CD8-positive, alpha-beta memory T cell (primary cell): ENCODE measurements at places on chromosomes 2 and 18. TPM values are rescaled to one million over a fixed set of nuclear protein-coding genes. Genes with fewer than 3 reads are reported as not detected.

DNA sequence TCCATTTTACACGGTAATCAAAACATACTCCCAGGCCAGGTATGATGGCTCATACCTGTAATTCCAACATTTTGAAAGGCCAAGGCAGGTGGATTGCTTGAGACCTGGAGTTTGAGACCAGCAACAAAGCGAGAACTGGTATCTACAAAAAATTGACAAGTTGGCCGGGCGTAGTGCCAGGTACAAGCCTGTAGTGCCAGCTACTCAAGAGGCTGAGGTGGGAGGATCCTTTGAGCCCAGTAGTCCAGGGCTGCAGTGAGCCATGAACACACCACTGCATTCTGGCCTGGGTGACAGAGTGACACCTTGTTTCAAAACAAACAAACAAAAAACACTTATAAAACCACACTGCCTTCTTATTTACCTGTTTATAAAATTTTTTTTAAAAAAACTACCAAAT, 80.8 kb downstream of the GAREM1 start:
- no peak overlapping the region for H3K4me3 ChIP-seq
- no peaks in the 10 kb centered on the region for H3K27me3 ChIP-seq
- H3K36me3 ChIP-seq = no peaks in the 10 kb centered on the region
- H3K27ac ChIP-seq = no peak overlapping the region

- no peaks in the 10 kb centered on the region for H3K36me3 ChIP-seq
- H3K27ac ChIP-seq = no peak overlapping the region
- H3K4me3 ChIP-seq = no peak overlapping the region
- no peaks in the 10 kb centered on the region for H3K27me3 ChIP-seq
- H3K4me1 ChIP-seq = peaks cover 21% of the 10 kb centered on the region
These were observed 154.8 kb upstream of the ID2 start for GRCh38 chr2:8527031-8527430.

TGIF1 gene
- total RNA-seq = 38.3 TPM

CSRNP3 gene
- total RNA-seq = not detected

RPL31 gene
- total RNA-seq = 1,381 TPM

DNA sequence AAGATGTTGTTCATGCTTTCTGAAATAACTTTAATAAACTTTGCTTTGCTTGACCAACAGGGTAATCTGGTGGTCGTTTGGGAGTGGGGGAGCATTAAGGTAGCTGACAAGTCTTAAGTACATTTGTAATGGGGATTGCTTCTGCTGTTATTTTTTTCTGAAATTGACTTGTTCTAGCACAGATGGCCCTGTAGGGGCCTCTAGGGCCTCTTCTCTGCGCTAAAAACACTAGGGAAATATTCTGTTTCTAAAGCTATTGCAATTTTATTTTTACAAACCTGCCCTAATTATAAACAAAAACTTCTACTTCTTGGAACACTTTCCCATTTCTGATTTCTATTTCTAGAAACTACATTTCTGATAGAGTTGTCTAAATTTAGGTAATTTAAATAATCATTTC, 191.3 kb upstream of the KCNJ3 start:
- no peak overlapping the region for H3K27ac ChIP-seq
- H3K4me3 ChIP-seq = no peak overlapping the region
- no peaks in the 10 kb centered on the region for H3K4me1 ChIP-seq
- H3K27me3 ChIP-seq = no peaks in the 10 kb centered on the region
- H3K36me3 ChIP-seq = no peaks in the 10 kb centered on the region
- no peak for DNase-seq

SERPINB4 gene
- total RNA-seq = not detected

- no peaks in the 10 kb centered on the region for H3K27me3 ChIP-seq
- peaks cover 3% of the 10 kb centered on the region for H3K36me3 ChIP-seq
- H3K4me3 ChIP-seq = no peak overlapping the region
- DNase-seq = no peak
- no peak overlapping the region for H3K27ac ChIP-seq
These were observed 29.8 kb downstream of the NFATC1 start for GRCh38 chr18:79425569-79425886.

TUBA4B gene
- total RNA-seq = not detected

DNA sequence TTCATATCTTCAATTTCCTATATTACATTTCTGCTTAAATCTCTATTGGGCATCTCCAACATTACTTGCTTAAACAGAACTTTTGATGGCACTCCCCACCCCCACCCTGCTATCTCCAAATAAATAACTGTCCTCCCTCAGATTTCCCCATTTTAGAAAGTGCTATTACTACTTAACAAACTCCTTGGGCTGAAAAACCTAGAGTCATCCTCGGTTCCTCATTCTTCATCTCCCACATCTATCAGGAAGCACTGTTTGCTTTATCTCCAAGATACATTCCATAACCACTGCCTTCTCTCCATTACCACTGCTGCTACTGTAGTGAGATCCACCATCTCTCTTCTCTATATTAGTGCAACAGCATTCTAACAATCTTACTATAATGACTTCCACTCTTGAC, 150.4 kb upstream of the CYRIA start:
- H3K36me3 ChIP-seq = no peaks in the 10 kb centered on the region
- no peaks in the 10 kb centered on the region for H3K4me1 ChIP-seq
- H3K27me3 ChIP-seq = no peaks in the 10 kb centered on the region

DNA sequence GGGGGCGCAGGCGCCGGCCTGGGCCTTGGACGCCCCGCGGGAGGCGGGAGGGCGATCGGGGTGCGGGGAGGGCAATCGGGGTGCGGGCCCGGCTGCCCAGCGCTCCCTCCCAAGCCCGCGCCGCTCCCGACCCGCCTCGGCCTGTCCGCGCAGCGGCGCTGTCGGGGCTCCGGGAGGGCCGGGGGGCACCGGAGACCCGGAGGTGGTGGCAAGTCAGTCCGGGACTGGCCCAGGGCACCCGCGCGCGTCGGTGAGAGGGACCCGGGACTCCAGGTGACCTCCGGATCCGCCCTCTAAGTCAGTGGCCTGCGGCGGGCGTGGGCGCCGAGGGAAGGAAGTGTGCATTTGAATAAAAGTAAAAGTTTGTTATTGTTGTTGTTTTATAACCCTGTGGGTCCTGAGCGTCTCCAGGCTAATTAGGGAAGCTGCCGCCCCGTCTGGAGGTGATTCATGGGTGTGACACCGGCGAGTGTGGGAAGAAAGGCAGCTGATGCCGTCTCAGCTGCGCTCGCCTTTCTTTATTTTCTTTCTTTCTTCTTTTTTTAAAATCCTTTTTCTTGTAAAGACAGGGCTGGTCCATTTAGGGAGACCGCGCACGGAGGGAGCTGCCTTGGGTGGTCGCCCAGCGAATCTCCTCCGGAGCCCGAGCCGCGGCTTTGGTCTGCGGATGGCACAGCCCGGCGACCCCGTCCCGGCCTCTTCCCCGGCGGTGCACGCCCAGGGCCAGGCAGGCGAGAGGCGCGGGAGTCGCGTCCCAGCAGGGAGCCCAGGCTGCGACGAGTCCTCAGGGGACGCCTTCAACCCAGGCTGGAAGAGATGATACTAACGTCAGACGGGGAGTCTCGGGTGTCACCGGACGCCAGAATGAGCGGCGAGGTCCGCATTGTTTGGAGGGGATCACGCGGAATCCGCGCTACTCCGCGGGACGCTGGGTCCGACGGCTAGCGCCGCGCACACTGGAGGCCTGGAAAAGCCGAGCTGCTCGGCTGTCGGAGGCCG, 627 bp upstream of the CRACDL start:
- DNase-seq = no peak
- H3K36me3 ChIP-seq = no peaks in the 10 kb centered on the region
- H3K4me1 ChIP-seq = no peaks in the 10 kb centered on the region
- no peak overlapping the region for H3K27ac ChIP-seq

DNA sequence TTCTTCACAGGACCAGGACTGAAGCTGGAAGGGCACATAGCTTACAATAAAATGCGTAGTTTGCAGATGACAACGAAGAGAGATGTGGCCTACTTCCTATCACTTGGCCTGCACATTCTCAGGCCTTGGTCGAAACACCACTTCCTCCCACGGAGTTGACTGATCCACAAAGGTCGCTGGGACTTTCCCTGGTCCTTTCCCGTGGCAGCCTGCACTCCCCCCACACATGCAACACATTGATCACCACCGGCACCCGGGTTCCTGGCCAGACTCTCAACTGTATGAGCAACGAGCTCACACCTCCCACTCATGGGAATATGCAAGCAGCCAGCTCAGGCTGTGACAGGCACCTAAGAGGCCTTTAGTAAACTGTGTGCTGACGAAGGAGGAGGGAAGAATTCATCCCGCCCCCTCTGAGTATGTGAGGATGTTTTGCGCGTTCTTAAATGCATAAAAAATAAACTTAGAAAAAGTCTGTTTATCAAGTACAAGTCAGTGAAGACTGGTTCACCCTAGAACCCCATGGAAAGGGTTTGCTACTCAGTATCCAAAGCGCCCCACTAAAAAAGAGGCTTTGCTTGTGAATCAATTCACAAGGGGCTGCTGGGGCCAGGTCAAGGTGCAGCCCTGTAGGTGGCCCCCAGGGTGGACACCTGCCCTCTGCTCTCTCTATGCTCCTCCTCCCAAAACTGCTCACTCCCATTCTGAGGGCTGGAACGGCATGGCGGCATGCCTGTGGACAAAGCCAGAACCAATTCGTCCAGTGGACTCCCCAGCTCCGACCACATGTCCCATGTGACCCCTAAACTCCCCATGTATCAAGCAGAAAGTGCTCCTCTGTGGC, 154.3 kb downstream of the EIPR1 start:
- peaks cover 24% of the 10 kb centered on the region for H3K4me1 ChIP-seq
- peak overlapping the region; percentile 79 for H3K27ac ChIP-seq
- H3K4me3 ChIP-seq = no peak overlapping the region

GRCh38 chr18:13435586-13436333, 217.2 kb downstream of the LDLRAD4 start:
- H3K36me3 ChIP-seq = no peaks in the 10 kb centered on the region
- H3K4me1 ChIP-seq = peaks cover 30% of the 10 kb centered on the region
- H3K27ac ChIP-seq = no peak overlapping the region
- H3K4me3 ChIP-seq = no peak overlapping the region

GRCh38 chr2:59463426-59463825, 1090.0 kb downstream of the BCL11A start:
- H3K27ac ChIP-seq = no peak overlapping the region
- no peak for DNase-seq
- no peak overlapping the region for H3K4me3 ChIP-seq
- H3K4me1 ChIP-seq = no peaks in the 10 kb centered on the region
- H3K36me3 ChIP-seq = no peaks in the 10 kb centered on the region
- H3K27me3 ChIP-seq = no peaks in the 10 kb centered on the region

AKAIN1 gene
- not detected for total RNA-seq

GAREM2 gene
- total RNA-seq = 3.2 TPM

DNA sequence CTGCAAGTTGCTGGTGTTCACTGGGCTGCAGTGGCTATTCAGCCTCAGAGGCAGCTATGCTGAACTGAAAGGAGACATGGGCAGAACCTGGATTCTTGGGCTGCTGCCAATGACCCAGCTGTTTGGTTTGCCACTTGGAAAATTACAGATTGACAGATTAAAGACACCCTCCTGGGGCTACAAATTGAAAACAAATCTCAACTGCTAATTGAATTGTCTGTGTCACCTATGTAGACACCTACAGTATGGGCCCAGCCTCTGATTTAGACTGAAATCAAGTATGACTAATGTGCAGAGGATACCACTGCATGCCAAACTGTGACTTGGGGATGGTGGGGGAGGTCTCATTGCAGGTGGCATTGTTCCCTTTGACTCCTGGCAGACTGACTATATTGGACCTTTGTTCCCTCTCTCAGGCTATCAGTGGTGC, 42.8 kb downstream of the ITSN2 start:
- no peak for DNase-seq
- H3K36me3 ChIP-seq = peaks cover 4% of the 10 kb centered on the region
- H3K4me3 ChIP-seq = no peak overlapping the region
- no peaks in the 10 kb centered on the region for H3K27me3 ChIP-seq

SDC1 gene
- total RNA-seq = 0.13 TPM

GRCh38 chr2:192888109-192888508, 693.4 kb upstream of the TMEFF2 start:
- H3K4me1 ChIP-seq = no peaks in the 10 kb centered on the region
- DNase-seq = no peak
- no peaks in the 10 kb centered on the region for H3K36me3 ChIP-seq
- H3K27me3 ChIP-seq = no peaks in the 10 kb centered on the region
- no peak overlapping the region for H3K27ac ChIP-seq

DNA sequence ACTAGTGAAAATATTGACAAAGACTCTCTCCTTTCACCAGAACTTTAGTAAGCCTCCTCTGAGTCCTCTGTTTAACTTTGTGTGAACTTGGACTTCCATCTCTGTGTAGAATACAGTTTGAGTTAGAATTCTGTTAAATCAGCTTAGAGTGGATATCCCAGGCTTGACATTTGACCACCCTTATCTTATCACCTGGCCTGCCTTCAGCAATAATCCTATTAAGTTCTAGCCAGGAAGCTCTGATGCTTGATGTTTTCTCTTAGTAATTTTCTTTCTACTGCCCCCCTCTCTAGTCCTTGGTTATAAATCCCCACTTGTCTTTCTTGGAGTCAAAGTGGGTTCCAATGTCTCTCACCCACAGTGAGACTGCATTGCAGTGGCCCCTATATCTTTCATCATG, 702.7 kb upstream of the GCFC2 start:
- no peaks in the 10 kb centered on the region for H3K36me3 ChIP-seq
- no peak overlapping the region for H3K27ac ChIP-seq
- no peaks in the 10 kb centered on the region for H3K4me1 ChIP-seq

- no peak overlapping the region for H3K4me3 ChIP-seq
- H3K4me1 ChIP-seq = no peaks in the 10 kb centered on the region
- H3K27me3 ChIP-seq = no peaks in the 10 kb centered on the region
- H3K27ac ChIP-seq = no peak overlapping the region
- DNase-seq = no peak
These were observed 53.5 kb downstream of the HNRNPLL start for GRCh38 chr2:38549071-38549704.

DNA sequence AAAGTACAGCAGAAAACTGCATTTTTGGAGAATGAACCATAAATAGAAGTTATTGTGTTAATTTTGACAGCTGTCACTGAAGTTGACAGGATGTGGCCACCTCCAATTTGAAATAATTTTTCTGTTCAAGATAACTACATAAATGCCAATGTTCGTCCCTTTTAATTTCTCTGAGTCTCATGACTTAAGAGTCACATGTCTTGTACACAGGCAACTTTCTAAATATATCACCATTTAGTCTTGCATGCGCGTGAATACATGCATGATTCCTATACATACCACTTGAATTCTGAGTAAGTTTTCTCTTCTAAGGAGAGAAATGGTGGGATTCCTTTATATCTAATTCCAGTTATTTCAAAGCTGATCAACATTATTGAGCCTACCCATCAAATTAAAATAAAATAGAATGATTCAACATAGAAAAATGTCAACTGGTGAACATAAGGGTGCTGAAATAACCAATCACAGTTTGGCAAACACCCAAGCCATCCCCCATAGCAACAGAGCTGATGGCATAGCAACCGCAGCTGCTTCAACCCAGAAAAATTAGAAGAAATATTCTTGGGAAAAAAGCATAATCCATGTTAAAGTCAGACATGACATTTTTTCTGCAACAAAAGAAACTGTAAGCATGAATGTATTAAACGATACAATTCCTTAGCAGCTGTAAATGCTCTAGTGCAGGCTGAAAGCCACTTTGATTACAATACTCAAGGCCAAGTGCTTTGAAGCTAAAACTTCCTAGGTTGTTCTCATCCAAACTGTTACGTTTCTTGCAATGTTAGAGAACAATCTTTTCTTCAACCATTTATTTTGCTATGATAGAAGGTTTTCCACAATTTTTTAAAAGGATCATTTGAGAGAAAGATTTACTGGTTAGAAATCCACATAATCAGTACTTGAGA, 282.7 kb downstream of the DLGAP1 start:
- no peak overlapping the region for H3K4me3 ChIP-seq
- no peaks in the 10 kb centered on the region for H3K36me3 ChIP-seq
- H3K27me3 ChIP-seq = no peaks in the 10 kb centered on the region
- no peak for DNase-seq
- H3K4me1 ChIP-seq = no peaks in the 10 kb centered on the region
- H3K27ac ChIP-seq = no peak overlapping the region

GRCh38 chr2:88239781-88240180, 69.6 kb downstream of the THNSL2 start:
- H3K27me3 ChIP-seq = no peaks in the 10 kb centered on the region
- no peak overlapping the region for H3K27ac ChIP-seq
- H3K4me1 ChIP-seq = no peaks in the 10 kb centered on the region
- H3K36me3 ChIP-seq = no peaks in the 10 kb centered on the region
